ENCODE measurements at places on chromosomes 11 and 22.

DNA sequence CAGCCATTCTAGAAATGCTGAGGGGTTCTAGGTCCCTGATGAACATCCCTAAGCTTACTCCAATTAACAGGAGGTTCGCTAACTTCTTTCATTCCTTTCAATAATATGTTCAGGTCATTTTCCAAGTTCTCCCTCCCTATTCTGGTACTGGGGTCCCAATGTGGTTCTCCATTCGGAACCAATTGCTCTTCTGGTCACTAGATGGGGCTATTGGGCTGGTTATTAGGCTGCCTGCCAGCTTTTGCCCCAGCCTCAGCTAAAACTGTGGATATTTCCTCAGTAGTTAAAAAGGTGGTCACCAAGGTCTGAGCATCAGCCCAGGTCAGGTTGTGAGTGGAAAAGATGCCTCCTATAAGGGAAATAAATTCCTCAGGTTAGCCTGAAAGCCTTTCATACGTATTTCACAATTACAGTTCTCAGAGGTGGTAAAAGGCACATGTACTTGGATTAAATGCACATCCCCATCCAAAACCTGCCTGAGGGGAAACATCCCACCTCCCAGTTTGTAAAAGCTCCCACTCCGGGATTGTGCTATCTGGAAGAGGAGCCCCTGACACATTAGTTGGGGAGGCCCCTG, 161.1 kb upstream of the CCDC179 start:
- peak; percentile 59 for ATAC-seq

- no peak for ATAC-seq
These were observed 77.5 kb downstream of the AMOTL1 start for GRCh38 chr11:94845622-94846021.

GRCh38 chr22:43388420-43388851, 23.4 kb upstream of the MPPED1 start:
- peak; percentile 74 for ATAC-seq

DNA sequence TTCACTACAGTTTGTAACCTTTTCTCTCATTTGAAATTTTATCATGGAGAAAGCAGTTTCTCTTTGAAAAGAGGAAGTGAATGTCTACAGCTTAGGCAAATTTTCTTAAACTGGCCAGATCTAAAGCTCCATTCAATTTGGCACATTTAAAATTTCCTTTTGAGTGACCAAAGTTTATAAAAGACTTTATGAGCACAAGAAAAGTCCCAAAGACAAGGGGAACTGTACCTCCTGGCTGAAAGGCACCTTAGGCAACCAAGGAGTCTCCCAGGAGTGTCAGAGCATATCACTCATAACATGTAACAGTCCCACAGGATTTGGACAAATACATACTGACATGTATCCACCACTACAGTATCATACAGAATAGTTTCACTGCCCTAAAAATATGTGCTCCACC, 41.3 kb downstream of the NARS2 start:
- ATAC-seq: no peak

GRCh38 chr11:27722117-27722952, 22.1 kb upstream of the BDNF start:
- ATAC-seq: peak; percentile 6

DNA sequence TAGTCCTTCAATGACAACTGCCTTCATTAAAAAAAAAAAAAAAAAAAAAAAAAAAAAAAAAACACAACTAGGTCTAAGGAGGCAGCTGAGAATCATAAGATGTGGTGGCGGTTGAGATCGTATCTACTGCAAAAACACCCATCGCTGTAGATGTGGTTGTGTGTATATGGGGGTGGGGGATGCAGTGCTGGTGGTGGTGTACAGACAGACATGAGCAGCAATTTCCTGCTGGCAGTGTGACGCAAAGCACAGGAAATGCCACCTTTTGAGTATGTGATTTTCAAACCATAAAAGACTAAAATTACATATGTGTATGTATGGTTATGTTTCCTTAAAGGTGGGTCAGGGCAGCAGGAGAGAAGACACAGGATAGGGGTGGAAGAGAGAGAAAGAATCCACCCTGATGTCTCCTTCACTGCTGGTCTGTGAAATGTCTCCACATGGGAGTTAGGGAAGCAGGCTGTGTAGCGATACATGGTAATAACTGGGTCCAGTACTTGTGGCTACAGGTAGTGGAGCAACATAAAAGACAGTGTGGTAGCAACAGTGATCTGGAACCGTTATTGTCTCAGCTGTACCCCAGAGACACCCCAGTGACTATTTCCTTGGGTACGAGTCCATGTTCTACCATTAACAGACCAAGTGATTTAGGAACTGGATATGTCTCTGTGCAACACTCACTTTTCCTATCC, 57.9 kb downstream of the SYTL2 start:
- ATAC-seq: no peak

- ATAC-seq: no peak
These were observed 244.2 kb downstream of the ETS1 start for GRCh38 chr11:128343135-128343514.

- no peak for ATAC-seq
These were observed 2.6 kb upstream of the DSCAML1 start for GRCh38 chr11:117799634-117800033.

GRCh38 chr22:32655068-32655467, 146.4 kb upstream of the TIMP3 start:
- no peak for ATAC-seq

DNA sequence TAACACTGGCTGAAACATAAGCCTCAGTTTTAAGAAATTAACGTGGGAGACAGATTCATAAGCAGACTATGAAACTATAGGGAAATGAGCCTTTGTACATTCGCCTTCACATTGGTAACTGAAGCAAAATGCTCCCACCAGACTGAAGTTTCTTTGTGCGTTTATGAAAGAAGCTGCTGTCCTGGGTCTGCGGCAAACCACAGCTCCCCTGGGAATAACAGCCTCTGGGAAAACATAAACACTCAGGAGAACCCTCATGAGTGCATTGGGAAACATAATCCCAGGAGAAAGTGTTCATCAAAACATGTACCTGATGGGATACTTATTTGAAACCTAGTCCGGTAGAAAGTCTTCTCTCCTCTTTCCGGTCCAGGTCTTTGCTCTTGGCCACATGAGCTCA, 193.1 kb upstream of the LARGE1 start:
- no peak for ATAC-seq

DNA sequence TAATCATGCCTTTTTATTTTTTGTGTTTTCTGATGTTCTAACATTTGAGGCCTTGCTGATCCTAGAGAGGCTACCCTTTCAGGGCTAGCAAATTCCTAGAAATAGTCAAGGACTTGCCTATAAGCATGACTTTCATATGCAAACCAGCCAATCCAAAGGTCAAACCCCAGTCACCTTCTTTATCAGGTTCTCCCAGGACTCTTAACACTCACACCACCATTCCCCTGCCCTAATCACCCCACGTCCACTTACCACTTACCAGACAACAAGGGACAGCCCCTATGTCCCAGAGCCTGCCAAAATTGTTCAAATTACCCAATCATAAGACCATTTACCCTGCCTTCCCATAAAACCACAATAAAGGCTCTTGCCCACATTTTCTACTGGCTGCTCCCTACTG, 1339.8 kb downstream of the LRRC4C start:
- ATAC-seq: no peak

DNA sequence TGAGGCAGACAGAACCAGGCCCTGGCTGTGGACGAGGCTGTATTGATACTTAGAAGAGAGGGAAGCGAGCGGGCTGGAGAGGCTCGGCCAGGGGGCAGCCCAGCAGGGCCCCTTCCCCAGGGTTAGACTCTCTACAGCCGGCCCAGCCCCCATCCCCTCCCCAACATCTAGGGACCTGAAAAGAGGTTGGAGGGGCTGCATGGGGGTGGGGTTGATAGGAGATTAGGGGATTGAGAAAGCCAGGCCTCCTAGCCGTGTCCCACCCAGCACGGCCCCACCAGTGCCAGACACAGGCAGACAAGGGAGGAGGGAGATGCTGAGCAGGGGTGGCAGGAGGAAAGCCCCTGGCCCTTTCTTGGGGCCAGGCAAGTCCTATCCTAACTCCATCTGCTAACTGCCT, 5.7 kb downstream of the LSP1 start:
- ATAC-seq: no peak

DNA sequence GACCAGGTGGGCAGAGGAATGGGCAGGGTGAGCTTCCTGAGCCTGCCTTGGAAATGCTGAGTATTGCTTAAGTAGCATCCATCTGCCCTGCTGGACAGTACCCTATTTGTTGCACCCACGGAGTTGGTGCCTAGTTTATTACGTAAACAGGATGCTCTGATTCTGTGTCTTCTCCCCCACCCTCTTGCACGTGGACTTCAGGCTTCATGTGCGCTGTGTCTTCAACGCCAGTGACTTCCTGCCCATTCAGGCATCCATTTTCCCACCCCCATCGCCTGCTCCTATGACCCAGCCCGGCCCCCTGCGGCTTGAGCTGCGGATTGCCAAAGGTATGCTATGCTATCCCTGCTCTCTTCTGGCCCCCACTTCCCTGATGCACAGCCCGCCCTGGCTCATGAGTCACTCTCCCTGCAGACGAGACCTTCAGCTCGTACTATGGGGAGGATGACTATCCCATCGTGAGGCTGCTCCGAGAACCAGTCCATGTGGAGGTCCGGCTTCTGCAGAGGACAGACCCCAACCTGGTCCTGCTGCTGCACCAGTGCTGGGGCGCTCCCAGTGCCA, 5.7 kb downstream of the ZP1 start:
- ATAC-seq: no peak

DNA sequence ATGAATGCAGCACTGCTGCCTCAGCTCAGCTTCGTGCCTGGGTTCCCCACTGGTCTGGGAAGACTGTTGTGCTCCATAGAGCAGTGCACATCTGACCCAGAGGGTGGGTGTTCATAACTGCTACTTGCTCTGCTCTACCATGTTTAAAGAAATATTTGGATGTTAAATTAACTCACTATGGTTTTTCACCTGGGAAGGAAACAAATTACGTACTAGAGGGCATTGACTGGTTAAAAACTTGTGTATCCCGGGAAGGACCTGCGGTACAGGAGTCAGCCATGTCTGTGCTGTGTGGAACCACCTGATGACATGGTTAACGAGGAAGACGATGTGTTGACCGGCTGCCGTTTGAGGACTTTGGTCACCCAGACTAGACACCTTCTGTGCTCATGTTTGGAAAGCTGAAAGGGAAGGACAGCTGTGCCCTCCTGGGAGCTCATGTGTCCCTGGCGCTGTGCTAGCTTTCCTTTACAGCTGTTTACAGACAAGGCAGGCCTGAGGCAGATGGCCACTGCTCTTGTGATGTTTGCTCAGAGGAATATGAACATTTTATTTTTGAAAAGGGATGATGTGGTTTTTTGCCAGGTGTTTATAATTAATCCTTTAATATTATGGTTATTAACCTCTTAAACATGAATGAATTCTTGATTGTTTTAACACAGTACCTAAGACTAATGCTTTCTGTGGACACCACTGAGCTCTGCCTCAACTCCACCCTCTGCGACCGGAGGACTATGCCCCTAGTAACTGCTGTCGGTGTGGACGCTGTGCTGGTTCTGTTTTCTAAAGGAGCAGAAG, 14.3 kb upstream of the AIFM3 start:
- ATAC-seq: no peak

DNA sequence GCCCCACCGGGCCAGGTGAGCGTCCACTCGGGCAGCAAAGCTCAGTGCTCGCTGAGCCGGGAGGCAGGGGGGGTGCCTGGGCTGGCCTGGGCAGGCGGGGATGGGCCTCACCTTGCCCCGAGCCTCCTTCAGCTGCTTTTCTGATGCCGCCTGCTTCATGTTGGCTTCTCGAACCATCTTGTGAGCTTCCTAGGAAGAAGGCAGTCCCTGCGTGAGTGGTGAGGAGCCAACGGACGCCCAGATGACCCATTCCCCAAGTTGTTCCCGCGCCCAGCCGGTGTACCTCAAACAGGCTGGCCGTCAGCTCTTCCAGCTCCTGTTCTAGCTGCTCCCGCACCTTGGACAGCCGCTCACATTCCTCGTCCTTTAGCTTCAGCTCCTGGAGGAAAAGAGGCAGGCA, 10.1 kb downstream of the RAB3IL1 start:
- ATAC-seq: no peak

GRCh38 chr11:109153836-109154235, 268.2 kb upstream of the C11orf87 start:
- no peak for ATAC-seq

DNA sequence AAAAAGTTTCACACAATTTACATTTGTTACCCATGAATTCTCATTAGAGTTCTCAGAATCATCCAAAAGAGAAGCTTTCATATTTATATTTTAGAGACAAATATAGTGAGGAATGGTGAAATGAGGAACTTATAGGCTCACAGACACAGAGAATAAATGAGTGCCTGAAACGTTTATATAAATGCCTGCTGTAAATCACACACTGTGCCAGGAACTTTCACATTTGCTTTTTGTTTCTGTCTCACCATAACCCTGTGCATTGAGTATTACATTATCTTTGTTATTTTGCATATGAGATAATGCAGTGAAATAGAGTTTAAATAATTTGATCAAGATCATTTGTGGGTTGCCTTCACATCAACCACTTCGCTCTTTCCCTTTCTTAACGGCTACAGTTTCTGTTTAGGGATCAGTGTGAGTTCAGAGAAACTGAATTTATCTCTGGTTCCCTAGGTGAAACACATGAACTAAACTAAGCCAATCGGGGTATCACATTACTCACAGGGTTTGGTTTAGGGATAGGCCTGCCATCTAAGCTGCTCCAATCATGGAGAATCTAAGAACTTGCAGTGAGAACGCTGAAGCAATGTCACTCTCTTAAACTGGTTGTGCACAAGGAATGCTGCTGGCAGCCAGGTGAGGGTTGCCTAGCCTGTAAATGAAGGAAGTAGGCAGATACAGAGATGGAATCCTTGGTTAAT, 1339.2 kb upstream of the TENM4 start:
- peak; percentile 42 for ATAC-seq

GRCh38 chr22:21714059-21714770, 21.4 kb downstream of the YPEL1 start:
- no peak for ATAC-seq

DNA sequence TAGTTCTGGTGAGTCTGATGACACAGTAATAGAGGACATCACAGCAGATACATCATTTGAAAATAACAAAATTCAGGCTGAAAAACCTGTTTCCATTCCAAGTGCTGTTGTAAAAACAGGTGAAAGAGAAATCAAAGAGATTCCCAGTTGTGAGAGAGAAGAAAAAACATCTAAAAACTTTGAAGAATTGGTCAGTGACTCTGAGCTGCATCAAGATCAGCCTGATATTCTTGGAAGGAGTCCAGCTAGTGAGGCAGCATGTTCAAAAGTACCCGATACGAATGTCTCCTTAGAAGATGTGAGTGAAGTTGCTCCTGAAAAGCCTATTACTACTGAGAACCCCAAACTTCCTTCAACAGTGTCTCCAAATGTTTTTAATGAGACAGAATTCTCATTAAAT, 38.7 kb downstream of the RTN3 start:
- ATAC-seq: no peak

- ATAC-seq: no peak
These were observed 25.9 kb upstream of the CCDC34 start for GRCh38 chr11:27388869-27389268.

DNA sequence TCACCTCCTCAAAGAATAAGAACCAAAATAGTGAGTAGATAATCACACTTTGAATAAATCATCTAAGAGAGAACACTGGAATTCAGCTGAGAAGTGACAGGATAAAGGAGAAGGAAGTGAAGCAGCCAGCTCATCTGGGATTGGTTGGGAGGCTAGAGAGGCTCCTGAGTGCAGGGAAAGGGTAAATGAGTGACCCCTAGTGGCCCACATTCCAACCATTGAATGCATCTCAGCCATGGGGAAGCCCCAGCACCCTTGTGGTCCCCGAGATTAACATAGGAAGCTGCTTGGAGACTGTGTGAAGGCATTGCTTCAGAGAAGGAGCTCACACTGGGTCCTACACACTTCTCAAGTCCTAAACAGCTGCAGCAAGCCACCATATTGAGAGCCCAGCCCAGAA, 82.3 kb downstream of the JRKL start:
- no peak for ATAC-seq
